ENCODE measurements at places on chromosomes 4 and X. TPM values are rescaled to one million over a fixed set of nuclear protein-coding genes. Genes with fewer than 3 reads are reported as not detected.

The GPR119 gene
- not detected for total RNA-seq

DNA sequence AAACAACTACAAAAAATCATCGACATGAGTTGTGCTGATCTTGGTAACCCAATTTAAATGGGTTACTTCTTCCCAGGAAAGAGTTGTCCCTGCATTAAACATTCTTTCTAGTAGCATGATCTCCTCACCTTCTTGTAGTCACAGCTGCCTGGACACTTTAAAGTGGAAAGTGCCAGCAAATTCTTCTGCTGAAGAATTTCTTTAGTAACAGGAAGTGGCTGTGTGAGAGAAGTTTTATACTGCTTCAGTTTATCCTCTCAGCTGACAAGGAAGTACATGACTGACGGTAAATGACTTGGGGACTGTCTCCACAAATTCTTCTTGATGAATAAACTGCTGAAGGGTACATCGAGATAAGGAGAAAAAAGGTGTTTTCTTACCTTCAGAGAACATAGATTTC, 18.2 kb upstream of the TNIP3 start:
- DNase-seq: no peak

The TMEM47 gene
- total RNA-seq: not detected

DNA sequence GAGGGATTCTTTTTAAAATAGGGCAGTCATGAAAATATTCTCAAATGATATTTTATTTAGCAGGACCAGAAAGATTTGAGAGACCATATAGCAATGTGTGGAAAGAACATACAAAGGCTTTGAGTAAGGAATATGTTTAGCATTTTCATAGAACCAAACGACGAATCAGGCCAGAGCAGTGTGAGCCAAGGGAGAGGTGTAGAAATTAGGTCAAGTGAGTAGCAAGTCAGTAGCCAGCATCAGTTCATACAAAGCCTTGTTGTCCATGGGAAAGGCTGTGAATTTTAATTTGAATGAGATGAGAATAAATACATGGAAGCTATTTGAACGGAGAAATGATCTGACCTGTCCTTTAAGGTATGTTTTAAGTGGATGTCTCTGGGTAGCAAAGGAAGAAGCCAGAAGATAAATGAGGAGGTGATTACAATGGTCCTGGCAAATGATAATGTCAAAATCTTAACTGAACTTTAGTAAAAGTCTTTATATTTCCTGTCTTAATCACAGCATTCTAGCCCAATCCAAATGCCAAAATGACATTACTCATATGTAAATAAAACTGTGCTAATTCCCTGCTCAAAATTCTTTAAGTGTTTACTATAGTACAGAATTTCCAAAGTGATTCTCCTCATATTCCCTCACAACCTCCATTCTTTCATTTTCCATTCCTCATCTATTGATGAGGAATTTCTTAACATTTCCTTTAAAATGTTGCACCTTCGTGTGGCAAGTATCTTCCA, 155.7 kb upstream of the SLIT2 start:
- peak; percentile 82 for DNase-seq

The KIF4A gene
- 33.4 TPM for total RNA-seq

- no peak for DNase-seq
Observed at GRCh38 chr4:7747062-7747385, 192.6 kb downstream of the AFAP1 start.

The HSPA4L gene
- total RNA-seq: 14.0 TPM

DNA sequence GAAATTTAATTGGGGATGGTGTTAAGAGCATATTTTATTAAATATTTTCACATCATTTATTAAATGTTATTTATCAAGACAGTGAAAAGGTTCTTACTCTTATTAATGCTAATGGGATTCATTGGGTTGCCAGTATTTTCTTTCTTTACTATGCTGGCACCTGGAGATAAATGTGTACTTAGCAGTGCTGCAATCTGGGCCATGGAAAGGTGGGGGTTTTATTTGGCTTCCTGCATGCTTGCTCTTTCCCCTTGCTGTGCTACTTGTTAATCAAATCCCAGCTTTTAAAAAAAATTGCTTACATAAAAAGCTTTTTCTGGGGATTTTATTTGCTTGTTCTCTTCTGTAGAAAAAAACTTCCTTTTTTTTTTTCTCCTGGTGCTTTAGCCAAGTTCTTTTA, 48.3 kb downstream of the ZAR1 start:
- DNase-seq: peak; percentile 6
